ENCODE measurements at places on chromosomes 16 and 17. TPM values are rescaled to one million over a fixed set of nuclear protein-coding genes. Genes with fewer than 3 reads are reported as not detected.

DNA sequence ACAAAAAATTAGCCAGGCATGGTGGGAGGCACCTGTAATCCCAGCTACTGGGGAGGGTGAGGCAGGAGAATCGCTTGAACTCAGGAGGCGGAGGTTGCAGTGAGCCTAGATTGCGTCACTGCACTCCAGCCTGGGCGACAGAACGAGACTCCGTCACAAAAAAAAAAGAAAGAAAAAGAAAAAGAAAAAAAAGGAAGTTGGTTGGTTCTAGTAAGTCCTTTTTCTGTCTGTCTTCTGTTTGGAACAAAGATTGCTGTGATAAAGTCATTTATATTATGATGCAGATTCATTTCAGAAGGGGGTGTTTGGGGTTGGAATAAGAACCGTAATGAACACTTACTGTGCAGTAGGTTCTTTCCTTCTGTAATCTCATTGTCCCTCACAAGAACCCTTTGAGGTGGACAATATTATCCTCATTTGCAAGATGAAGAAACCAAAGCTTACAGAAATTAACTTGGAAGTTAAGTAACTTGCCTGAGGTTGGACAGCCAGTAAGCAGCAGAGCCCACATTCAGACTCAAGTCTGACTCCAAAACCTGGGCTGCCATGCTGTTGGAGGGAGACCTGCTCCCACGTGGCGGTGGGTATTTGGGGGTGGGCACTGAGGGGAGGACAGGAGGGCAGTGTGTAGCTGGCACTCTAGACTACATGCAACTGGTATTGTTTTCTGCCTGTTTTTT is 10.3 kb downstream of the MINK1 start:
- DNase-seq = no peak

DNA sequence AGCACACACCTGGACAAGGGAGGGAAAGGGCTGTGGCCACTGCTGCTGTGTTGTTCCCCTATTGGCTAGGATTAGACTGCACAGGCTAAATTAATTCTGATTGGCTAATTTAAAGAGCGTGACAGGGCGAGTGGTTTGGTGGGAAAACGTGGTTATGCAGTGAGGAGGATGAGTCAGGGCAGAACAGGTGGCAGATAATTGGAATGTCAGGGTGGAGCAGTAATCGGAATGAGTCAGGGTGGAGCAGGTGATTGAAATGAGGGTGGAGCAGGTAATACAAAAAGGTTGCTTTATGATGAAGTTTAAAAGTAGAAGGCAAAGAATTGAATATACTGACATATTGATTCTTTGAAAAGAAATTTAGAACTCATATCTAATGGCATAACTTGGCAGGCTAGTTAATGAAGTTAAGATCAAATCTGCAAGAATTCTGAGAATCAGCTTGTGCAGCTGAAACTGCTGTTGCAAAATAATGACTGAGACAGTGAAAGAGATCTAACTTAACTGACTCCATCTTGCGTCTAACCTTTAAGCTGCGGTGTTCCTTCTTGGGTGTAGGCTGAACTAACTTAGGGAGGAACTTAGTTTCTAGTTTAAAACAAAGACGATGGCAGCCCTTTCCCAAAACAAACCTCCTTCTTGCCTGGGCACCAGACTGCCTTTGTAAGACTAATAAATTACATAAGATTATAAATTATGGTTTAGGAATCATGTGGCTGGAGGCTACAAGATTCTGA is 174.3 kb downstream of the UTP18 start:
- DNase-seq = no peak

The TMC8 gene
- 577 TPM for total RNA-seq

GRCh38 chr17:43832976-43833829 is at the start of gene MPP3:
Gene MPP3, minus strand, starts transcription at chr17:43833146. Its CDS starts 1,240 bp downstream, at chr17:43831906.
- peak; percentile 34 for DNase-seq

GRCh38 chr17:73160980-73161630 is 3.7 kb upstream of the SSTR2 start:
- no peak for DNase-seq

The TNP2 gene
- not detected for total RNA-seq

The FBXL20 gene
- total RNA-seq = 16.7 TPM

- no peak for DNase-seq
Measured at GRCh38 chr16:14015461-14015860, 55.7 kb upstream of the MRTFB start.

DNA sequence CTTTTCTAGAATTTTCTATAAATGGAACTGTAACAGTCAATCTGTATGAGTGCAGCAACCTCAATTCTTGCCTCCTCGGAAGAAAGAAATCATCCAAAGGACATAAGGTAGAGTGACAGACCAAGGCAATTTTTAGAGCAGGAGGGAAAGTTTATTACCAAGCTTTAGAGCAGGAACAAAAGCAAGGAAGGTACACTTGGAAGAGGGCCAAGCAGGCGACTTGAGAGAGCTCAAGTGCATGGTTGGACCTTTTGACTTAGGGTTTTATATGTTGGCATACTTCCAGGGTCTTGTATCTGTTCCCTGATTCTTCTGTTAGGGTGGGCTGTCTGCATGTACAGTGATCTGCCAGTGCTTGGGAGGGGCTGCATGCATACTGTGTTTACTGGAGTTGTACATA is 50.3 kb downstream of the SCNN1G start:
- no peak for DNase-seq

- DNase-seq = no peak
Measured at GRCh38 chr17:13953841-13954240, 115.5 kb upstream of the COX10 start.

GRCh38 chr17:46141645-46142044 is 51.6 kb downstream of the KANSL1 start:
- no peak for DNase-seq

DNA sequence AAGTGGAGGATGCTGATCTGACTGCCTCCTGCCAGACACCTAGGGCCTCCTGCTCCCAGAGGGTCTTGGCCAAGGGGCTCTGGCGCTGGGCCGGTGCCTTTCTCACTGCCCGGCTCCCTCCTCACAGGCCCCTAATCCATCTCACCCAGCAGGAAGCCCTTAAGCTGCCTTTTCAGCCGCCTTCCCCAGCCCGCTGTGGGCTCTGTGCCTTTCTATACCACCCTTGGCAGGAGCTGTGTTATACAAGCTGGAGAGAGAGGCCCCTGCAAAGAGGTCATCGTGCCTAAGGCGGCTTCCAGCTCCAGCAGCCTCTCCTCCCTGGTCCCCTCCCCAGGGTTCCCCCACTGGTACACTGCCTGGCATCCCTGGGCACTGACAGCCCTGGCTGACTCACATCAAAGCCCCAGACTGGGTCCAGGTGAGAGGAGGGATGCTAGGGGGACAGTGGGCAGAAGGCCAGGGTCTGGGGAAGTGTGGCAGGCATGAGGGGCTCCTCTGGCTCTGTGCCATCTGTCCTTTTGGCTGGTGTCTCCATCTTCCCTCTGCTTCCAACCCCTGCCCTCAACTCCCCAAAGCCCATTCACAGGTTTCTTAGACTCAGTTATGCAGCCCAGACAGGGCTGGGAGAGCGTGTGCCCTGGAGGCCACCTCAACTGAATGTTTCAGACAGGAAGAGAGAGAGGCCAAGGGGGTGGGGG is 15.3 kb upstream of the FZD2 start:
- DNase-seq = no peak

GRCh38 chr17:73705594-73705993 is 61.3 kb upstream of the SDK2 start:
- no peak for DNase-seq

DNA sequence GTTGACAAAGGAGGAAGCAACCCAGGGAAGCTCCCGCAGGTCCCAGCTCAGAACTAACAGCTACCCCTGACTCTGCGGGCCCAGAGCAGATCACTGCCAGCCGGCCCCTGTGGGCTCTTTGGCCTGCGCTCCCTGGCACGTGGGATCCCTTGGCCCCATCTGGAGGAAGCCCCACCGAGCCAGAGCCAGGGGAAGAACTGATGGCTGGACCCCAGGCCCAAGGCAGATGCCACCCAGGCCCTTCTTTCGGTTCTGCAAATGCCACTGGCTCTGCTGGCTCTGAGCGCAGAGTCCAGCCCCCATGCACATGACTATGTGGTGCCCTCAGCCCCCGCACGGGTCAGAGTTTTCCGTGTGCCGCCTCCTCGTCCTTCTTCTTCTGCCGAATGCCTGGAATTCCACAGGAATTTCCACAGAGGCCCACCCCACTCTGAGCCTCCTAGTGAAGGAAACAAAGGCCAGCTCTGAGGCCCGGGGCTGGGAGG is 35.8 kb upstream of the SNN start:
- DNase-seq = no peak

The PLLP gene
- total RNA-seq = 1.8 TPM

- no peak for DNase-seq
Measured at GRCh38 chr16:83720981-83721380, 86.8 kb upstream of the HSBP1 start.

GRCh38 chr16:54657058-54657708 is 273.5 kb upstream of the IRX5 start:
- DNase-seq = no peak

DNA sequence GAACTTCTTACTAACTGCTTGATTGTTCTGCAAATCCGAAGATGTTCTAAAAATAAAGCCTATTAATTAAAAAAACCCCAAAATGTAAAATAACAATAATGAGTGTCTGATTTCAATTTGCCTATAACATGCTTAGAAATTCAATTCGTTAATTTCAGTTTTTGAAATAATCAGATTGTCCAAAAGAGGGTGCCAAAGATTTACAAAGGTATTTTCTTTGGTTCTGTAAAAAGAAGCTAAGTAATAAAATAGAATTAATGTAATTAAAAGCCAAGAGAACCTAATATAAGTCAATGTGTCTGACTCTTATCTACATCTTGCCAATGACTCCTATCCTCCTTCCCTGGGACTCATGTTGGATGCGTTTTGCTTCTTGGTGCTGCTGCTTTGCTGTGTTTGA is 75.0 kb upstream of the CPHXL start:
- DNase-seq = no peak

GRCh38 chr17:19411631-19412030 is 599 bp downstream of the RNF112 start:
- no peak for DNase-seq

- DNase-seq = no peak
Measured at GRCh38 chr17:3583456-3583855, 25.8 kb downstream of the TRPV1 start.

DNA sequence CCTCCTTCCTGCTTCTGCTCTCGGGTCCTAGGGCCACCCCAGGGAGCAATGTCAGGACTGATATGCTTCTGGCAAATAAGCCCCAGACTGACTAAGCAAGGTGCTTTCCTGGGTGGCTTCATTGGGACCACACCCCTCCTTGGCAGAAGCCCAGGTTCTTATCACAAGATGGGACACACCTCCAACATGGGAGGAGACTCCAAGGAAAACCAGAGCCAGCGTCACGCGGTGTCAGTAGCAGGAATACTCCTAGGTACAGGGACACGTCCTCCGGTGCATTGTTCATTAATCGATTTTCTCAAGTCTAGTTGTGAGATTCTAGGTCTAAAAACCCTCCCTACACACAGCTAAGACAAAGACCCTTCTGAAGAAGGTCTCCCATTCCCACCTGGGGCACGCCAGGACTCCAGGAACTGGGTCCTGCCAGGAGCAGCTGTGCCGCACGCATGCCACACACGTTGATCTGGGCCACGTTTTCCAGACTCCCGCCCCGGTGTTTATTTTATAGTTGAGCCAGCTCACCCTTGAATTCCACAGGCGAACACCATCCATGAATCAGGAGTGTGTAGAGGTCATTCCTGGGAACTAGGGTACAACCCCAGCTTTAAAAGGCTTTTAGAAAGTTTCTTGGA is 30.8 kb downstream of the FA2H start:
- no peak for DNase-seq

The ADAP2 gene
- total RNA-seq = 1.8 TPM

The JPH3 gene
- total RNA-seq = not detected

DNA sequence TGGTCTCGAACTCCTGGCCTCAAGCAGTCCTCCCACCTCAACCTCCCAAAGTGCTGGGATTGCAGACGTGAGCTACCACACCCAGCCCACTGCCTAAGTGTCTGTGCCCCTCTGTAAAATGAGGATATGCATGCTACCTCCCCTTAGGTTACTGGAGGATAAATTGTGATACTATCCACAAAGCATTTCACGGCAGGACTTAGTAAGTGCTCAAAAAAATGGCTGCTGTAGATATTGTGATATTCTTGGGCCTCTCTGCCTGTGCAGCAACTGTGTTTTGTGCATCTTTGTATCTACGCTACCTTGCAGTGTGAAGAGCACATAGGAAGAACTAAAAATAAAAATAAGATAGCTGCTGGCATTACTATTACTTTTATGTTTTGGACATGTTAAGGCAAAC is 1.9 kb upstream of the CASKIN1 start:
- no peak for DNase-seq

DNA sequence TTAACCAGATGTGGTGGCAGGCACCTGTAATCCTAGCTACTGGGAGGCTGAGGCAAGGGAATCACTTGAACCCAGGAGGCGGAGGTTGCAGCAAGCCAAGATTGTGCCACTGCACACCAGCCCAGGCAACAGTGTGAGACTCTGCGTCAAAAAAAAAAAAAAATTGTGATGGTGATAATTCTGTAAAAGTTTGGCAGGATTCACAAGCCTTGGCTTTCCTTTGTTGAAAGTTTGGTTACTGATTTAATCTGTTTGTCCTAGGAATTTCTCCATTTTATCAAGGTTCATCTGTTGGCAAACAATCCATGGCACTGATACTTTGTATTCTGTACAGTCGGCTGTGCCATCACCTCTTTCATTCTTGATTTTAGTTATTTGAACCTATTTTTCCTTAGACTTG is 15.9 kb downstream of the EIF4A3 start:
- DNase-seq = no peak

- DNase-seq = peak; percentile 48
Measured at GRCh38 chr16:66551348-66551759, 1.0 kb upstream of the CKLF start.

The EPX gene
- total RNA-seq = not detected

DNA sequence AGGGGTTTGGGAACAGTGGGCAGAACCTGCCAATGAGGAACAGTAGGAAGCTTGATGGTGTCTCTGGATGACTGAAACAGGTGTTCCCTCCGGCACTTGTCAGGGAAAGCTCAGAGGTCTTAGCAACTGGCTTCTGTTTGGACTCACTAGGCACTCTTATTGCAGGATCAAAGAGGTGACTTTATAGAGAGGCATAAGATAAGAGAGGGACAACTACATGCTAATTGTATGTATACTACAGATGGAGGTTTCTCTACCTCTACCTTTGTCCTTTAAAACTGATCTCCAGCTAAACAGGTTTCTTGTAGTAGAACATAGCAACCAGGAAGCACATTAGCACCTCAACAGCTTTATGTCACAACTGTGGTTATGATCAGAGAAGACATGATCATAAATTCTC is 7.6 kb downstream of the CNTD1 start:
- no peak for DNase-seq
